ENCODE measurements at places on chromosomes 12 and 14.

DNA sequence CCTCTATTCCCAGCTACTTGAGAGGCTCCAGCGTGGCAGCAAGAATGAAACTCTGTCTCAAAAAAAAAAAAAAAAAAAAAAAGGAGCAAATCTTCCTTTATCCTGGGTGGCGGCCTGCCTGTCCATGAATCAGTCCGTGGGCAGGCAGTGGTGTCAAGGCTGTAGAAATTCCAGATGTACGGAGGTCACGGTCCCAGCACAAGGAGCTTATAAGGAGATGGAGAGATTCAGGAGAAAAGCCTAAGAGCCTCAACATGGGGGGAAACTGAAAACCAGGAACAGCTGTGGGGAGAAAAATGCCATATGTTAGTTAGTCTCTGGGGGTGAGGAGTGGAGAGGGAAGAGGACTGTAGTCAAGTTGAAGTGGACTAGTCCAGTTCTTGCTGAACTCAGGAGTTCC is 130.5 kb upstream of the CRY1 start:
- DNase-seq, result no peak

GRCh38 chr14:63908667-63909264 is 56.0 kb downstream of the SYNE2 start:
- DNase-seq, result no peak

- peak; percentile 8 for DNase-seq
Measured at GRCh38 chr12:112837629-112838197, 46.2 kb downstream of the RPH3A start.

- DNase-seq, result no peak
Measured at GRCh38 chr12:132492522-132492921, 2.6 kb downstream of the FBRSL1 start.

DNA sequence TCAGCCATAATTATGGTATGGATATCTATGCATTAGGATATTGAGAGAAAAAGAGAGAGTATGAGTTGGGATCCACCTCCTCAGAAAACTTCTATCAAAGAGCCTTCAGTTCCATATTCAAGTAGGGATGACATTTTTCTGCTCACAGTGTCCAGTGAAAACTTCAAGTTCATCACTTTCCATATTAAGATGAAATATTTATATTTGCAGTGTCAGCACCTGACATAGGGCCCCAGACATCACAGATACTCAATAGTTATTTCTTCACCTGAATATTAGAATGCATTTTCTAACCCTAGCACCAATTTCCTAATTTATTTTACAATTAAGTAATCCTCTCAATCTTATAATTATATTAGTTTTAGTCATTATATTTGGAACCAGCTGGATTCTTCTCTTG is 318.0 kb upstream of the MGAT4C start:
- no peak for DNase-seq

- no peak for DNase-seq
Measured at GRCh38 chr12:126069549-126070165, 1004.4 kb downstream of the AACS start.

DNA sequence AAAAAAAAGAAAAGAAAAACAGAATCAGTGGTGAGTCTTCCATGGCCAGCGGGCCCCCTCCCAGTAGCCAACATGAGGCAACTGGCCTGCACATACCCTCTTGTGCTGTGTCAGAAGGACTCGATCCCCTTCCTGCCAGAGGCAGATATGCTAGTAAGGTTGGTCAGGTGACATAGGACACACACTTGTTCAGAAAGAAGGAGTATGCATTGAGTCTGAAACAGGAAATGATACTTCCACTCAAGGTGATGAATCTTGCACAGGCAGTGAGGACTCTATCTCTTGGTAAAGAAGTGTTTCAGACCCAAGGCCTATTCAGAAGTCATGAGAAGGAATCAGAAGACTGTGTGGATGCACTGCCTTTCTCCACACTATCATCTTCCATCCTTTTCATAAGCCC is 269.7 kb upstream of the FAR2 start:
- no peak for DNase-seq

DNA sequence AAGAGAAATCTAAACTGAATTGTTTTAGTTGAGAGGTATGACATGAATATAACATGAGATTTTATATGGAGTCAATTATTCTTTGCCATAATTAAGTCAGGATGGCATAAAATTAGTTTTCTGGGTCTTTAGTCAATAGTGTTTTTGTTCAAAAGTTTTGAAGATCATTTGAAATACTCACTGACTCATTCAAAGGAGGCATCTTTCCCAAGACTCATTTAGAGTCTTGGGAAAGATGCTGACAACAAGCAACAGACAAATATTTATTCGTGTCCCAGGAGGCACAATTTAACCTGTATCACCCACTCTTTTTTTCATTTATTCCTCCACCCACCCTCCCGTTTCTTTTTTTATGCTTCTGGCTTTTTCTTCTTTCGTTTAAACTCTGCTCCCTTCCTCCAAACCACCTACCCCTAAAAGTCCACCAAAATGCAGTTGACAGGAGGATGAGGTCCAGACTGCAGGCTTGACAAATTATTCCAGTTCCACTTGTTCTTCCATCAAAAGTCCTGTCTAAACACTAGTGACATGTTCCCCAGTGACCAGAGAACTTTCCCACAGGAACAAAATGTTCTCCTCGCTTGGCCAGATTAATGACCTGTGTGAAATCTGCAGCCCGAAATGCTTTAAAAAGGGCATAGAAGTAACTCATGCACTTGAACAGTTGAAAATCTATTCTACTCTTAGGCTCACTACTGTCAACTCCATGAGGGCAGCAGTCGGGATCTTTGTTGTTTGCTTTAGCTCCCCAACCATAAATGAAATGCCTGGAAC is 43.3 kb upstream of the CSRP2 start:
- no peak for DNase-seq

- no peak for DNase-seq
Measured at GRCh38 chr12:72465940-72466630, 193.9 kb downstream of the TRHDE start.

DNA sequence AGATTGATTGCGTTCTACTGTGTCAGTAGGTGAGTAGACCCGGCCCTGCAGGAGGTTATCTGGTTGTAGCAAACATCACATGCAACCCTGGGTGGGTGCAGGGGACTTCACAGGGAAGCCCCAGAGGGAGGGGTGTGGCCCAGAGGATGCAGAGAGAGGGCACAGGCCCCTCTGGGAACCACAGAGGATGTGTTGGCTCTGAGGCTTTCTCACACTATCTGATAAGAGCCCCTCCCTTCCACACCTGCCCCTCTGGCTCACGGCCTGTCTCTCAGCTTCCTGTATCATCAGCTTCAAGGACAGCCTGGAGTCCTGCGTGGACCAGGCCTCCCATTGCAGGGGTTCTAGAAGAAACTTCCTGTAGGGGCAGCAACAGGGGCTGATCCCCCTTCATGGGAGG is 101.9 kb downstream of the RIN3 start:
- DNase-seq, result no peak

DNA sequence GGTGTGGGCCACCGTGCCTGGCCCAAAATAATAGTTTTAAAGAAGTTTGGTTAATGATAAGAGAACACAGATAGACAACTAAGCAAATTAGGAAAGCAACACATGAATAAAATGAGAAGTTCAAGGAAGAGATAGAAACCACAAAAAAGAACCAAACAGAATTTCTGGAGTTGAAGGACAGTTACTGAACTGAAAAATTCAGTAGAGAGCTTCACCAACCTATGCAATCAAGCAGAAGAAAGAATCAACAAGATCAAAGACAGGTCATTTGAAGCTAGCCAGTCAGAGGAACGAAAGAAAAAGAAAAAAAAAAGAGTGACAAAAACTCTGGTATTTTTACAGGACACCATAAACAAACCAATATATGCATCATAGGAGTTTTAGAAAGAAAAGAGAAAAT is 15.4 kb upstream of the KRT83 start:
- DNase-seq, result no peak

DNA sequence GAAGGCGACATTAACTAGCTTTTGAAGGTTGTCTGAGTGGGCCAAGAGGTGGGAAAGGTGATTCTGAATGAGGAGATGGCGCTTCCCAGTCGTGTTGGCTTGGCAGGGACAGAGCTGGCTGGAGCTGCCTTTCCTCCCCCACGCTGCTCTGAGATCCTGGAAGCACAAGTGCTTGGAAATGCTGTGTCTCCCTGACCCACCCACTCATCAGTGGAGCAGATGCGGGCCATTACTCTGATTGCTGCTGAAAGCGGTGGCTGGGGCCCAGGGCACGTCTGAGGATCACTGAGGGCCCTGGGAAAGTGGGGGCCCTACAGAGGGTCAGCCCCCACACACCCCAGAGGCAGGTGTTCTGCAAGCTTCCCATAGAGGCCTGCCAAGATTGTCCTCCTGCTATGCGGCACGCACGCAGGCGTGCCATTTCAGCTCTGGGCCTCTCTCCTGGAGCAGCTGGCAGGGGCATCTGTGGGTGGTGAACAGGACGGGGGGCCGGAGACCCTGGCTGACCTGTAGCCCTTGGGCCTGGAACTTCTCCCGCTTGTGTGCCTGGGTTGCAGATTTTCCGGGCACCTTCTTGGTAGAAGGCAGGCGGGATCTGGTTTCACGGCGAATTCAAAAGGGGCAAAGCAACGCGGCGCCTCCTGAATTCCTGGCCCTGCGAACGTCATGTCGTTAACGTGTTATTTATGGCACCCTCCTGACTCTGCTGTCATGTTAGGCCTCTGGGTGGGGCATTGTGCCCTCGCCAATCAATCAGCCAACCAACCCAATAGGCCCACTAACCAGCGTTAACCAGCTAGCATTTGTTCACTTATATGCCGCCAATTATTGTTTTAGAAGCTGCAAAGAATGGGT is 133.8 kb upstream of the TBX3 start:
- DNase-seq, result no peak

GRCh38 chr12:4032924-4033615 is 159.9 kb upstream of the PARP11 start:
- no peak for DNase-seq

DNA sequence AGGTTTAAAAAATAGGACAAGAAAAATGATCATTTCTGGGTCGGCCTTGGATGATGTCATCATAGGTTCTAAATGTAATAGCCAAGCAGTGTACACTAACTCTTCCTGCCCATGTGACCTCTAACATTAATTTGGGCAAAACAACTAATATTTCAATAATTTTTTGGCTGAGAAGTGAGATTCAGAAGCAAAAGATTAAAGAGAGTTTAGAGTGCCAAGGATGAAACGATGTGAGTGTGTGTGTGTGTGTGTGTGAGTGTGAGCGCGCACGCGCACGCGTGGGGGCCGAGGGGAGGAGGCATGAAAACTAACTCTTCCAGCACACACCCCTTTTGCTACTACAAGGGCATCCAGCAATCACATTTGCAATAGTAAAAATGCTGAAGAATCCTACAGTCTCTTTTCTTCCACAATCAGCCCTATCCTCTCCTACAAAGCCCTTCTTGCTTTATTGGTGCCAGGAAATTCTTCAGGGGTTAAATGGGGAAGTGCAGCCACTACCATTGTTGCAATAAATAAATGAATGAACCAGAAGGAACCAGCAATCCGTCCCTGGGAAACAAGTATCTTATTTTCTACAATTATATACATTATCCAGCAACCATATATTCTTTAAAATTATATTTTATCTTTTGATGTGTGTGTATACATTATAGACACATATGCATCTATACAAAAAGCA is 52.9 kb downstream of the PEBP1 start:
- peak; percentile 33 for DNase-seq

DNA sequence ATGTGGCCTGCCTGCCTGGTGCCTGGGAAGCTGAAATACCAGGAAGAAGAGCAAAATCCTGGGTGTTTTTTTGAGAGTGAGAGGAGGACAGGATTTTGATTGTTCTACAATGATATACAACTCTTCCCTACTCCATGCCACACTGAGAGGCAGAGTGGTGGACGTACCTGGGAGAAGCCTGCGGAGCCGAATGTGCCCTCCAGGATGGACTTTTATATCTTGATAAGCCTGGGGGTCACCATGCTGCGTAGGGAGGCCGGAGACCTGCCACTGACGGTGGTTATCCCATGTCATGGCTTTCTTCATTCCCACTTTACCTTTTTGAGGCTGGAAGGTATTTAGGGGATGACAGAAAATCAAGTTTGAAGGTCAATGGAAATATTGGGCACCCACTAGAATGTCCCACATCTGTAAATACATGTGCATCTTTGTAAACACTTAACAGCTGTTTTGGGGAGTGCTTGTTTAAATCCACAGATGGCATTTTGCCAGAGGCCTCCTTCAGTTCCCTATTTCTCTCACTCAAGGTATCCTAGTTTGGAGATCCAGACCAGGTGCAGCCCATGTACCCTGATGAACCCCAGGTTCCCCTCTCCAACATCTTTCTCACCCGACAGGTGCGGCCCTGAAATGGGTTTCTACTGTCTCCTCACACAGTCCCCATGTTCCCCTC is 1.1 kb upstream of the GLT1D1 start:
- DNase-seq, result no peak

GRCh38 chr14:104516906-104517305 is 62.7 kb upstream of the C14orf180 start:
- DNase-seq, result no peak

GRCh38 chr14:31030469-31030868 is 4.3 kb upstream of the STRN3 start:
- no peak for DNase-seq

GRCh38 chr14:103519837-103520212 is 2.8 kb downstream of the CKB start:
- no peak for DNase-seq

DNA sequence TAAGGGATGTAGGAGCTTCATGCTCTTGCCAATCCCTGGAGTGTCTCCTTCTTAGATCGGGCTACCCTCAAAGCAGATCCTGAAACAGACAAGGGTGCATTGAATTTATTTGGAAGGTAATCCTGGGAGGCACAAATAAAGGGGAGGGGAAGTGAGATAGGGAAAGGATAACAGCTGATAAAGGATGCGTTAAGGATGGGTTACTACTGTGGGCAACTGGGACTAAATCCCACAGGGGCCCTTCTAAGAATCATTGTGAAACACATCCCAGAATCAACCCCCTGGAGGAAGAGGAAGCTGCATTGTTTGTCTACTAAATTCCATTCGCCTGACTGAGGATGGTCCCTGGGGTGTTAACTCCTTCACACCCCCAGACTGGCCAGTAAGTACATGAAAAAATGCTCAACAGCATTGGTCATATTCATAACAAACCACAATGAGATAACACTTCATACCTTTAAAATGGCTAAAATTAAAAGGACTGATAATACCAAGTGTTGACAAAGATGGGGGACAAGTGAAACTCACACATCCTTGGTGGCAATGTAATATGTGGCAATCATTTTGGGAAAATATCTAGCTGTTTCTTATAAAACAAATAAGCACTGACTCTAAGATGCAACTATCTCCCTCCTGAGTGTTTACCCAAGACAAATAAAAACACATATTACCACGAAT is 37.0 kb upstream of the CMKLR1 start:
- DNase-seq, result no peak

GRCh38 chr14:89384023-89384422 is 33.0 kb downstream of the FOXN3 start:
- DNase-seq, result no peak

- DNase-seq, result no peak
Measured at GRCh38 chr12:117985182-117985581, 16.4 kb upstream of the KSR2 start.

GRCh38 chr12:41496009-41496408 is 307.9 kb downstream of the PDZRN4 start:
- no peak for DNase-seq

DNA sequence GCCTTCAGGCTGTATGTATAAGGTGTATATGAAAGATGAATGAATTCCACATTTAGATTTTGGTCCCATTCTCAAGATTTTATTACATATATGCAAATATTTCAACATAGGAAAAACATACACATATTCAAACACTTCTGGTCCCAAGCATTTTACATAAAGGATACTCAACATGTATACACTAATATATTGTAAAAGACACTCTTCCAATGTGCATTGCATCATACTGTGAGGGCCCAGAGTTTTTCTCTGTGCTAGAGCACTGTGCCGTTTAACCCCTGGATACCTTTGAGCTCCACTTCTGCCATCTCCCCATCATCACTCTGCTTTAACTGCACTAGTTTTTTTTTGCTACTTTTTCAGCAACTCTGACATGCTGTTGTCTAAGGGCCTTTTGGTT is 48.1 kb downstream of the ZDHHC17 start:
- DNase-seq, result no peak

All from fibroblast of skin of left quadriceps (primary cell).